ENCODE measurements at places on chromosomes 11 and 22. TPM values are rescaled to one million over a fixed set of nuclear protein-coding genes. Genes with fewer than 3 reads are reported as not detected.

The MCAM gene
- 119 TPM for polyA plus RNA-seq

The PAMR1 gene
- 1.2 TPM for polyA plus RNA-seq

The FLRT1 gene
- polyA plus RNA-seq, result 0.13 TPM

The TOLLIP gene
- 14.1 TPM for polyA plus RNA-seq

The AASDHPPT gene
- polyA plus RNA-seq, result 17.3 TPM

The WNT11 gene
- 1.1 TPM for polyA plus RNA-seq

The MS4A2 gene
- 1.7 TPM for polyA plus RNA-seq

The GSTT2 gene
- 1.8 TPM for polyA plus RNA-seq

The ANGPTL5 gene
- polyA plus RNA-seq, result 41.0 TPM

The MB gene
- polyA plus RNA-seq, result 1.7 TPM

The MUC5AC gene
- polyA plus RNA-seq, result not detected

The ROBO4 gene
- polyA plus RNA-seq, result 12.0 TPM

The PATE2 gene
- not detected for polyA plus RNA-seq

The C11orf87 gene
- not detected for polyA plus RNA-seq

The TIGD3 gene
- polyA plus RNA-seq, result 0.31 TPM

The CTSW gene
- polyA plus RNA-seq, result 0.91 TPM

The BTBD18 gene
- polyA plus RNA-seq, result not detected

The SCGB2A2 gene
- polyA plus RNA-seq, result not detected

The PRR33 gene
- polyA plus RNA-seq, result 0.01 TPM

The RIC3 gene
- 17.7 TPM for polyA plus RNA-seq

The NCF4 gene
- polyA plus RNA-seq, result 4.6 TPM

The RBM14 gene
- polyA plus RNA-seq, result 28.9 TPM

The CRYBB2 gene
- polyA plus RNA-seq, result 0.08 TPM

The OR52A1 gene
- polyA plus RNA-seq, result not detected

The NAALADL1 gene
- 7.1 TPM for polyA plus RNA-seq

The SLC1A2 gene
- 0.15 TPM for polyA plus RNA-seq

The APLNR gene
- 36.1 TPM for polyA plus RNA-seq

The C11orf91 gene
- polyA plus RNA-seq, result not detected

The OR51I1 gene
- not detected for polyA plus RNA-seq

The ETS1 gene
- polyA plus RNA-seq, result 64.8 TPM

The MPZL2 gene
- polyA plus RNA-seq, result 5.7 TPM

The TUB gene
- 15.3 TPM for polyA plus RNA-seq

The CD3D gene
- 0.85 TPM for polyA plus RNA-seq

The BCO2 gene
- polyA plus RNA-seq, result 3.2 TPM

The OR52N4 gene
- 0.39 TPM for polyA plus RNA-seq

The C22orf42 gene
- not detected for polyA plus RNA-seq

The TRIM48 gene
- polyA plus RNA-seq, result not detected

The OR56A1 gene
- polyA plus RNA-seq, result not detected

The CASP5 gene
- polyA plus RNA-seq, result 0.40 TPM

The PIWIL4 gene
- 4.6 TPM for polyA plus RNA-seq
